Kidney (tissue), 22 donors: ENCODE measurements at places on chromosomes 7 and 10. TPM values are rescaled to one million over a fixed set of nuclear protein-coding genes. Genes with fewer than 3 reads are reported as not detected.

GRCh38 chr7:1377111-1377909 lies 82.0 kb downstream of the MICALL2 start:
- DNase-seq = no peak

GRCh38 chr7:47739301-47739875 lies 157.5 kb upstream of the TNS3 start:
- no peak for DNase-seq

GRCh38 chr10:58467931-58468635 lies 44.6 kb upstream of the BICC1 start:
- DNase-seq = no peak

GRCh38 chr10:29345144-29345909 lies 56.5 kb downstream of the LYZL1 start:
- no peak for DNase-seq

PRTFDC1 gene
- 3.8 TPM for total RNA-seq

- DNase-seq = peak; percentile 48
Measured at GRCh38 chr7:148395990-148396716, 194.4 kb upstream of the C7orf33 start.

GRCh38 chr7:122944682-122945303 lies 50.7 kb downstream of the TAS2R16 start:
- no peak for DNase-seq

- DNase-seq = no peak
Measured at GRCh38 chr7:44267719-44268421, 57.5 kb downstream of the CAMK2B start.

DNA sequence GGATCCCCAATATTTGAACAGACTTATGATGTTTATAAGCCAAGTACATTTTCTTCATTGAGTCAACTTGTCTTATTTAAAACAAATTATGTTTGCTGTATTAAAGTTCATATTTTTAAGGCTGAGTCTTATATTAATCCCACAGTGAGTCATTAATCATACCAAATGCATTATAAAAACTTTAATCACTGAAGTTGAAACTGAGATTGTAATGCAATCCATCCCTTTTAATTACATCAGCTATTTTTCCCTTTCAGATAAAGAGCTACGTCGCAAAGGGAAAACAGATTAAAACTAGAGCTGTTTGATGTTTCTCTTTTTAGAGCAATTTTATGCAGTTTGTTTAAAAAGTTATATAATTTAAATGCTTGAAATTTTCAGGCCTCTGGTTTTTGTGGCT lies 183.0 kb downstream of the ARID5B start:
- DNase-seq = no peak

- no peak for DNase-seq
Measured at GRCh38 chr10:114492351-114493037, 88.2 kb upstream of the AFAP1L2 start.

POU6F2 gene
- 0.47 TPM for total RNA-seq

DNA sequence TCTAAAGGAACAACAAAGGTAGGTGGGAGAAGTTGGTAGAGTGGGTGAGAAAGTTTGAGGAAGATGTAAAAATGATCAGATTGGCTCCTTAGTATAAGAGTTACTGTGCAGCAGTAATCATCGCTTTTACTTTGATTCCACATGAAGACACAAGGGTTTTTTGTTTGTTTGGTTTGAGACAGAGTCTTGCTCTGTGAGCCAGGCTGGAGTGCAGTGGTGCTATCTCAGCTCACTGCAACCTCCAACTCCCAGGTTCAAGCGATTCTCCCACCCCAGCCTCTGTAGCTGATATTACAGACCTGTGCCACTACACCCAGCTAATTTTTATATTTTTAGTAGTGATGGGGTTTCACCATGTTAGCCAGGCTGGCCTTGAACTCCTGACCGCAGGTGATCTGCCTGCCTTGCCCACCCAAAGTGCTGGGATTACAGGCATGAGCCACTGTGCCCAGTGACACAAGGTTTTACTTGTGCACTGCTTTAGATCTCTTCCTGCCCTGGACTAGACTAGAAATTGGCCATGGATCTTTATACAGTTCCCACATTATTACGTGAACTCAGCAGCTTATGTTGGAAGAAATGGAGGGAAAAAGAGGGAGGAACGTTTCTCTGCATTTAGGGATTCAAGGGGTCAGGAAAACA lies 10.7 kb downstream of the LUC7L2 start:
- DNase-seq = no peak

DNA sequence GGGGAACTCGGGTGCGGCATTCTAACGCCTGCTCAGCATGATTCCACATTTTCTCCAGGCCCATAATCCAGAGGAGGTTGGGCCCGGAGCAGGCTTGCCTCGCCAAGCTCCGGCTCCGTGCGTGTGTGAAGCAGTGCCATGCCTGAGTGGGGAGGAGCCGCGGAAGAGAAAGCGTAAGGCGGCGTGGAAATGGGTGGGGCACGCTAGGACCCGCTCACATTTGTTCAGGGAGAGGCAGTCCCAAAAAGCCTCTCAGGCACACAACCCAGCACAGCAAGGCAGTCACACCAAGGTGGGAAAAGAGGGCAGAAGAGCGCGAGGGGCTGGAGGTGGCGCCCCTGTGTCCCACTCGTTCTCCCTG lies 695 bp upstream of the VDAC2 start:
- DNase-seq = peak; percentile 69

GRCh38 chr10:44320756-44321155 lies 64.1 kb downstream of the CXCL12 start:
- no peak for DNase-seq

DNA sequence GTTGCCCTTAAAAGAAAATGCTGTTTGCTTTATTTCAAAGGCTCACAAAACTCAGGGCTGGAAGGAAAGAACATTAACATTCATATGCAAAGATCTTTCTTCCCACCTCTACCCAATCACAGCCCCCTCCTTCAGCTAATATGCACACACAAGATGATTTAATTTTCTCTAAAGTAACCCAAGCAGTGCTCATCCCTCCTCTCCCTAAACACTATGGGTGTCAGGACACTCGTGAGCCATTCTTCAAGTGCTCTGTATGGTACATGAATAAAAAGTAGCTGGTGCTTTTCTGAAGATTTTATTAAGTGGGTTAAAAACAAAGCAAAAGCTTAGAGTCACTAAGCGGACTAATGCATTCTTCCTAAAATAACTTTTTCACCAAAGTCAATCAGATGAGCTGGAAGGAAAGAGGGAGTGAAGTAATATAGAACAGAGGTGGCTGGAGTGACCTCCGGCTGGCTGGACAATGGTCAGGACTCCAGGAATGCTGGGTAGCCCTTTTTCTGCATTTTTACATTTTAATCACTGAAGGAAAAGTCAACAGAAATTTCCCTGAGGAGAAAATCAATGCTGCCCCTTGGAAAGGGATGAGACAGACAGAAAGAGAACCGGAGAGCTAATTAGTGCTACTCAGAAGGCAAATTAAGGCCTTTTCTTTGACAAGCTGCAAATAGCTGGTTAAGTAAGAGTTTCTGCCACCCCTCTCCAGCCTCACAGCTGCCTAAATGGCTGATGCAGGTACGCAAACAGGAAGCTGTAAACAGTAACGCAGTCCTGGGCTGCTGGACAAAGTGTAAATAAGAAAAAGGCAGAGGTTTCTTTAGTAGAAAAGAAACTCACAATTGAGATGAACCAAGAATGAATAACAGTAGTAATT lies 6.6 kb downstream of the DGKI start:
- no peak for DNase-seq

SPDYE1 gene
- not detected for total RNA-seq

GRCh38 chr10:128571745-128572144 lies 445.5 kb upstream of the MKI67 start:
- no peak for DNase-seq

GRCh38 chr7:1586827-1587705 lies 17.2 kb upstream of the PSMG3 start:
- no peak for DNase-seq

FHIP2A gene
- 26.2 TPM for total RNA-seq

DNA sequence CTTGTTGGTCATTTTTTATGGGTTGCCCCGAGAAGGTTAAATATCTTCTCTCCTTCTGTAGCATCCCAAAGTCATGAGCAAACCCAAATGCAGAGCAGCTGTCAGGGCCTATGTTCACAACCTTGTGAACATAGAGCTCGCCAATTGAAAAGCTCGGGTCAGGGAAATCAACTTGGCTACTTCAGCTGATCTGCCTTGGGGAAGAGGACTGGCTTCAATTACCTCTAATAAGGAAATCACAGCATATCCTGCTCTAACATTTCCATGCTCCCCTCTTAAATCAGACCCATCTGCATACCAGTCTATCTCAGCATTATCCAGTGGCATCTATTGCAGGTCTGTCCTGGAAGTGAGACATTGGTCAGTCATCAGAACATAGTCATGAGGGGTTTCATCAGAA lies 105.6 kb downstream of the ANKRD26 start:
- DNase-seq = no peak

GRCh38 chr7:158356454-158356853 lies 231.2 kb downstream of the PTPRN2 start:
- no peak for DNase-seq

C10orf53 gene
- total RNA-seq = not detected

TEX47 gene
- not detected for total RNA-seq

- DNase-seq = no peak
Measured at GRCh38 chr10:78992333-78992732, 76.4 kb upstream of the ZMIZ1 start.

DNA sequence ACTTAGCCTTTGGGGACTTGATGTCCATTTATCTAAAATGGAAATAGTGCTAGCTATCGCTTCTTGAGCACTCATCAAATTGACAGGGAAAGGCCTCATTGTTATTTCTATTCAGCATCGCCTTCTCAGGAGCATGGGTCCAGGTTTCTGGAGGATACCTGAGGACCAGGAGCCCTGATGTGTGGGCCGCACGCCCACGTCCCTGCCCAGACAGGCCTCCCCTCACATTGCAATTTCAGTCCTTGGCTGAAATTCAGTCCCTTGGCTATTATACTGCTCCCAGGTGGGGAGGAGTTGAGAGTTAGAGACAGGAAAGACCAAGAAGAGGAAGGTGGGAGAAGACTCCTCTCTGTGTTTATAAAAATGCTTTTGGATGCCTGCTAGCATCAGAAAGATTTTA lies 38.9 kb downstream of the GPRIN2 start:
- DNase-seq = no peak

DNA sequence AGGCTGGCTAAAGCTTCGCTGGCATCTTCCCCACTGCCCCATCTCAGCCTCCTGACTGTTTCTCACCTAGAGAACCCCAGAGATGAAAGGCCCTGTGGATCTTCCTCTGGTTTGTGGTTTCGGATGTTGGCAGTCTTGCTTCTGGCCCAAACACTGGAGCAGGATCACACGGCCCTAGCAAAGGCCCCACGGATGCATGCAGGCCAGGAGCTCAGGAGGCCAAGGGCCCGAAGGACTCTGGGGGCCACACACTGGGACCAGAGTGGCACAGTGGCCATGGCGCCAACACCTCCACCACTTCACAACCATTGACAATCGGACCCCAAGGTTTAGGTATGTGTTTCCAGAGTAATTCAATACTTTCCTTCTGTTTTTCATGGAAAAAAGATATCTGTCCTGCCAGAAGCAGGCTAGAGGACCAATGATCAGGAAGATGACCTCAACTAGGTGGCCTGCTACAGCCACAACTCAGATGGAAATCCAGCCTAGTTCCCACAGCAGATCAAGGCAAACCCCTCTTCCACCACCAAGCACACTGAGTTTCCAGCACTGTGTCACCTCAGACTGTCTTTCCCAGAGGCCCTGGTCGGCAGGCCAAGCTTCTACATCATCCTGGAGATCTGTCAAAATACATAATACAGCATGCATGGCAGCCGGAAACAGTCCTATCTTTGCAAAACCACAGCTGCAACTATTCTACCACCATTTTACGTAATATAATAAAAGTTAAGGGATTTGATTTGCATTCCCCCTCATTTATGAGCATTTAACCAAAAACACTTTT lies 53.0 kb downstream of the CTBP2 start:
- no peak for DNase-seq

- no peak for DNase-seq
Measured at GRCh38 chr7:72411419-72411818, 719 bp downstream of the CALN1 start.

ZNF488 gene
- total RNA-seq = 0.09 TPM

GRCh38 chr10:60521974-60522405 lies 132.3 kb upstream of the ANK3 start:
- peak; percentile 30 for DNase-seq

GRCh38 chr7:68224041-68224741 lies 1227.6 kb downstream of the TYW1 start:
- DNase-seq = peak; percentile 74

RAMP3 gene
- total RNA-seq = 82.6 TPM

- DNase-seq = no peak
Measured at GRCh38 chr10:74771054-74771453, 55.3 kb upstream of the KAT6B start.

DNA sequence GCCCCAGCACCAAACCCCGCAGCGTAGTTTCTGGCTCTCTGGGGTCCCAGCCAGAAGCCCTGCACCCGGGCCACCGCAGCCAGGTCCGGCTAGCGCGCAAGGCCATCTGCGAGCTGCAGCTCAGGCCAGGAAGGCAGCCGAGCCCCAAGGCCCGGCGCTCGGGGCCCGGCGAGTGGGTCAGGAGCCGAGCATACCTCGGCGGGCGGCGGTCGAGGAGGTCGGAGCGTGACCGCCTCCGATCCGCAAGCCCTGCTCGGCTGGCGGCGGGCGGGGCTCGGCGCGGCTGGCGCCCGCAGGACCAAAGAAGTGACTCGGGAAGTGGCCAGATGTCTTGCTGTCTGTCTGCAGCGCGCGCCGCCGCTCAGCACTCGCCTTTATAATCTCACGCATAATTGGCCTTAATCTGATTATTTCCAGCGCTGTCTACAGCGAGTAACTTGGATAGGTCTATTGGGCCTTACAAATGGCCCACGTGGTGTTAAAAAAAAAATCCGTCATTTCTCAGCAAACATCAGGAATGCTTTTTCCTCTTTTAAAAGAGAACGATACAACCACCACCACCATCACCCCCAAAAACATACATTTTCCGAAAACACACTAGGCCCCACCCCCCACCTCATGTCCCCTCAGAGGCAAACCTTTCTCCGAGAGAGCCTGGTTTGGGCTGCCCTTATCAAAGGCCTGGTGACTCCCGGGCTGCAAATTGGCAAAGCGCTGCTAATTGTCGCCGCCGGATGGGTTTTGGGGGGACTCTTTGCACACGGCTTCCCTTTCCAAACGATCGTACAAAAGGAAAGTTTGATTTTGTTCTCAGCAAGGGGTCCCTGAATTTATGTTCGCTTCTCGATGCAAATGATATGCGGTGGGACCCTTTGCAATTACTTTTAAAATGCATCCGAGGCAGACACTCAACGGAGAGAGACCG lies at the start of gene DRGX:
DRGX (minus strand) TSS at position 349 of the 925 bp plus-strand sequence. CDS start 649 bp downstream, outside the sequence.
- DNase-seq = peak; percentile 13

DNA sequence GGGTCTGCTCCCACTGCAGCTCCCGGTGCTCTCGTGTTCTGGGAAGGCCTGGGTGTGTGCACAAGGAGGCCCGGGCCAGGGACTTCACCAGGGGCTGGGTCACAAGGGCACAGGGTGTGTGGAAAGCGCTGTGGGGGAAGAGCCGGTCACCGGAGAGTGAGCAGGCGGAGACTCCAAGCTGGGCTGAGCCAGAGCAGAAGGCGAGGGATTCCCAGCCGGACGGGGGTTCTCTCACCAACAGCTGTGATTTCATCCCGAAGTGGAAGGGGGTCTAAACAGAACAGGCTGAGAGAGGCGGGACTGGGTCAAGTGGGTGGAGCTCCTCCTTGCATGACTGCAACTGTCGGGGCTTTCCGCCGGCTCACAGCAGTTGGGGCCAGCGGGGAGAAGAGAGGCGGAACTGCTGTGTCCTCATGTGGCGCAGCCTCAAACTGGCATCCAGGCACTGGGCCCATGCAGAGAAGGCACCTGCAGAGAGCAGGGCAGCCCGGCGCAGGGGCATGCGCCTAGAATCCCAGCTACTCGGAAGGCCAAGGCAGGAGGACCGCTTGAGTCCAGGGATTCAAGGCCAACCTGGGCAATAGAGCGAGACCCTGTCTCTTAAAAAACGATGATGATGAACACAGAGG lies 7.6 kb upstream of the ORAI2 start:
- DNase-seq = peak; percentile 58

- no peak for DNase-seq
Measured at GRCh38 chr10:122157451-122157850, 113.6 kb upstream of the BTBD16 start.

NXPH1 gene
- total RNA-seq = not detected
